ENCODE measurements at places on chromosomes 12 and 14.

DNA sequence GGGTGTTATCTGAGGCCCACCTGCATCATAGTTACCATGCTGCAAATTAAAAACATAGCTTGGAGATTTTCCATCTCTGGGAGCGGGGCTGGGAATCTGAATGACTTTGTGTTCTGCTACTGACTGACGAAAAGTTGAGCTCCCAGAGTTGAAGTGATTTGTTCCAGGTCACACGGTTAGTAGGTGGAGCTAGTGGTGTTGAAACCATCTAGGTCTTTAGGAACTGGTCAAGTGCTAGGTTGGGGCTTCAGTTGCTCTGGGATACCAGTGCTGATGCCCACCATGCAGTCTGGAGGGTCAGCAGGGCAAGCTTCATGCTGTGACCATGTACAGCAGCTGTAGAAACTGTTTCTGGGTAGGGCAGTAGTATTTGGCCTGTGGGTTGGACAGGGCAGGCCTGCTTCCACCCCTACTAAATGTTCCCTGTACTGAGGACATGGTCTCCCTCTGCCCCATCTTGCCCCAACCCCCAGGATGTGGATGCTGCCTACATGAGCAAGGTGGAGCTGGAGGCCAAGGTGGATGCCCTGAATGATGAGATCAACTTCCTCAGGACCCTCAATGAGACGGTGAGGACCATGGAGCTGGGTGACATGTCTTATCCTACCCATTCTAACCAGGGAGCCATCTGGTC lies 5.3 kb downstream of the KRT7 start:
- DNase-seq: no peak

DNA sequence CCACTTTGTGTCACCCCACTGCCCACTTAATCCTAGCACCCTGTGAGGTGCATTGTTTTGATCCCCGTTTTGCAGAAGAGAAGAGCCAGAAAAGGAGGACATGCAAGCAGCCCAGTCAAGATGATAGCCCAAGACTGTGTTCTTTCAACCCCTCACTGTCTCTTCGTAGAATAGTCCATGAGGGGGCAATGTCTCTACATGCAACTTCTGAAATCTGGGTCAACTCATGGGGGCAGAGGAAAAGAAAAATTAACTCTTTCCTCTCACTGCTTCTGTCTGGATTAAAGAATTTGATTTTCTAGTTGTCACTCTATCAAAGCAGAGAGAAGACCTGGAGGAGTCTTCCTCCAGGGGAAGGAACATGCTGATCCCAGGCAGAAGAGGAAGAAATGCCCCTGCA lies 229.6 kb upstream of the NOS1 start:
- peak; percentile 44 for DNase-seq

DNA sequence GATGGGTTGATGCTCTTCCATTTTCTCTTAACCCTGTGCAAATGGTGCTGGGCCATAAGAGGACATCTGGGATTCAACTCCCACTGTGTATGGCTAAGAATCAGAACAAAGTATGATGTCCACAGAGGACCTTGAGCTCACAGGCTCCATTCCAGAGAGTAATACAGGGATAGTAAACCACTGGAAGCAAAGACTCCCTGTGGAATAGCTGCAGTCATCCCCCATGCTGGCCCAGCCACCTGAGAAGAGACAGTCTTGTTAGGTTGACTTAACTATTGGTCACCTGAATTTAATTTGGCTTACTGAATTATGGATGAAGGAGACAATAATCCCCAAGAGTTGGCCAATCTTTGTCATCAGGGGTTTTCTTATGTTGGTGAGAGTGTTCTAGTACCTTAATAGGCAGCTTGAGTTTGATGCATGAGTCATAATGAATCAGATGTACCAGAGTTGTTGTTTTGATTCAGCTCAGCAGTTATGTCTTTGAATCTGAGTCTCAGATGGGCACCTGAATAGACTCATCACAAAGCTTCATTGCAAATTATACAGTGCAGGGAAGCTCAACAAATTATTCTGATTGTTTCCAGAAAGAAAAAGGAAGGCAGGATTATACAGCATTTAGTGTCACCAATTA lies 122.7 kb downstream of the SSPN start:
- DNase-seq: peak; percentile 58

- peak; percentile 44 for DNase-seq
Measured at GRCh38 chr14:68285421-68286179, 466.0 kb downstream of the RAD51B start.

DNA sequence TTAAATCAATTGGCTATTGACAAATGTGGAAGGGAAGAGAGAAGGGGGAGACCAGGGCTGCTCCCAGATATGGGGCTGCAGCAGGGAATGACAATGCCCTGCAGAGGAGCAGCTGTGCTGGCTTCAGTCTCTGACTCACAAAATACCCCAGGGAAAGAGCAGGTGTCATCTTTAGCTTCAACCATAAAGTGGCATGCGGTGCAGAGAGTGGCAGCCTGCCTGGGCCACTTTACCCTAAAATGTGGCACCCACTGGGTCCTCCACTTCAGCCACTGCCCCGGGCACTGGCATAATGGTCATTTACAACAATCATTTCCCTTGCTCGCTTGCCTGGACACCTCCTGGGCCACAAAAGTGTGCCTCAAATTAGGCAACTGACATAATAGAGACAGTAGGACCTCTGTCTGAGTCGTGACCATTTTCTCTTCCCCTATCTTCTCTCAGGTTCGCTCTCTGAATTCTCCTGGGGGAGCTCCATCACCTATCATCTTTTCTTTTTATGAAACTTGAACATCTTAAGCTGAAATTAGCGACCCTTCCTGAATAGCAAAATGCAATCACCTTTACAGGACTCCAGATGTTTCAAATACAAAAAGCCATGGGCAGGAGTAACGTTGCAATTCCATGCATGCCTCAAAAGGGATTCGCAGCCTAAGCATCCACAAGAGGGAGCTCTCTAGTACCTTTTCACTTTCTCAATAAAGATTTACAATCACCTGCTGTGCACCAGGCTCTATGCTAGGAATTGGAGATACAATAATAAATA lies 179.9 kb upstream of the ATF7IP start:
- peak; percentile 18 for DNase-seq

DNA sequence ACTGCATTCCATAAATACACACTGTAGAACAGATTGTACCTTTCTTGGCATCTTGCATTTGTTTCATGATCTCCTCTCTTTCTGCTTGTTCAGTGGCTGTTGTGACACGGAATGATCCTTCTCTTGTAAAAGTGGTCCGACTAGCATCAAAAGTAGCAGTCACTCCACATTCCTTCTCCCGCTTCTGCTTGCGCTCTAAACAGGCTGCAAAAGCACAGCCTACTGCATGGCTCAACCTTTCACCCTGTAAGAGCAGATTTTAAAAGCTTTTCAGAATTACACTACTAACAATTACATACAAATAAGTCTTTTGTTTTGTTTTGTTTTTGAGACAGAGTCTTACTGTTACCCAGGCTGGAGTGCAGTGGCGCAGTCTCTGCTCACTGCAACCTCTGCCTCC lies 49.8 kb downstream of the PAPLN start:
- no peak for DNase-seq

All from fibroblast of skin of abdomen (primary cell).